ENCODE measurements at places on chromosomes 7 and 10.

DNA sequence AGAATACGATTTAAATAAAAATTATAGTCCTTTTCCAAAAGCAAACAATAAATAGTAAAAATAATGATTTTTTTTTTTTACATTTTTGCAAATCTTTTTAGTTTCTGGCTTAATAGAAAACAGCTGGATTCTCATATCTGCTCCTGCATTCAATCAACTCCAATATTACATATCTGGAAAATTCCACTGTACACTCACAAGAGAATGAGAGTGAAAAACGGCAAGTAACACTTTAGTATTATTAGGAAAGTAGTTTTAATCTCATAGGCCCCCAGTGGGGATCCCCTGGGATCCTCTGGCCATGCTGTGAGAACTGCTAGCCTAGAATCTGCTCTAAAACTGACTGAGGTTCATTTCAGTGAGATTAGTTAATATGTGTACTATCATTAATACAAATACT, 128.6 kb upstream of the LRRN3 start:
- no peak for DNase-seq

DNA sequence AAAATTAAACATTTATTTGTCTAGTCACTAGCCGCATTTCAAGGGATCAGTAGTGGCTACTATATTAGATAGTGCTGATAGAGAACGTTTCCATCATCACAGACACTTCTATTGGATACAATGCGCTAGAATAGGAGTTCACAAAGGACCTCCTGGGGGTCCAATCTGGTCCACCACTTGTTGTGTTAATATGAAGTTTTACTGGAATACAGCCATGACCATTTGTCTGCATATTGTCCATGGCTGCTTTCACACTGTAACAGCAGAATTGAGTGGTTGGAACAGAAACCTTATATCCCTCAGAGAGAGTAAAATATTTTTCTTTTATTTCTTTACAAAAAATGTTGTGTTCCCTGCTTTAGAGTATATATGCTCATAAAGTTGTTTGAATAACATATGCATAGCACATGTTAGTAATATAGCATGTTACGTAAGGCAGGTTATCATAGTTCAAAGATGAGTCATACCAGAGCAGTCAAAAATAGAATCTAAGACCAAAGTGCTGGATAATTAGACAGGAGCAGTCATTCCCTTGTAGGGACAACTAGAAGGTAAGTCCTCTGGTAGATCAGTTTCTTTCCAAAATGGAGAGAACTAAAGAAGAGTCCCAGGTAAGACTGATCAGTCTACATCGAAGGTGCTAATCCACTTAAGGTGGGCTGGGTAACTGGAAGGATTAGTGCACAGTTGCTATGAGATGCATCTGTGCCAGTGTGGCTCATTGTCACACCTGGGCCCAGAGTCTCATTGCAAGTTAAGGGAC, 14.9 kb downstream of the BZW2 start:
- no peak for DNase-seq

GRCh38 chr10:49597426-49598163, 12.5 kb upstream of the SLC18A3 start:
- DNase-seq, result no peak

- DNase-seq, result no peak
Measured at GRCh38 chr10:35716776-35717175, 74.7 kb upstream of the FZD8 start.

DNA sequence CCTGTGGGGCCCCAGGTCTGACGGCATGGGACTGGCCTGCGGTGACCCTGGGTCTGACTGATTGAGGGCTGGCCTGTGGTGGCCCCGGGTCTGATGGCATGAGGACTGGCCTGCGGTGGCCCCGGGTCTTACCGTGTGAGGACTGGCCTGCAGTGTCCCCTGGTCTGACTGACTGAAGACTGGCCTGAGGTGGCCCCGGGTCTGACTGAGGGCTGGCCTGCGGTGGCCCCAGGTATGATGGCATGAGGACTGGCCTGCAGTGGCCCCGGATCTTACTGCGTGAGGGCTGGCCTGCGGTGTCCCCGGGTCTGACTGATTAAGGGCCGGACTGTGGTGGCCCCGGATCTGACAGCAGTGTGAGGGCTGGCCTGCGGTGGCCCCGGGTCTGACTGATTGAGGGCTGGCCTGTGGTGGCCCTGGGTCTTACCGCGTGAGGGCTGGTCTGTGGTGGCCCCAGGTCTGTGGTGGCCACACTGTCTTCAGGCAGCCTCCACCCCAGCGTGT, 10.9 kb downstream of the JAKMIP3 start:
- DNase-seq, result no peak

- DNase-seq, result no peak
Measured at GRCh38 chr7:154931906-154932305, 71.0 kb downstream of the PAXIP1 start.
